Left colon (tissue), 2 donors: ENCODE measurements at places on chromosomes 4 and X. TPM values are rescaled to one million over a fixed set of nuclear protein-coding genes. Genes with fewer than 3 reads are reported as not detected.

- no peak for DNase-seq
Measured at GRCh38 chr4:59044286-59044900, 1934.2 kb upstream of the IGFBP7 start.

- DNase-seq, result no peak
Measured at GRCh38 chrX:67777148-67777547, 233.3 kb downstream of the AR start.

GRCh38 chrX:150450519-150451177, 87.5 kb downstream of the MAMLD1 start:
- DNase-seq, result no peak

- no peak for DNase-seq
Measured at GRCh38 chr4:73617256-73617655, 3.0 kb downstream of the RASSF6 start.

DNA sequence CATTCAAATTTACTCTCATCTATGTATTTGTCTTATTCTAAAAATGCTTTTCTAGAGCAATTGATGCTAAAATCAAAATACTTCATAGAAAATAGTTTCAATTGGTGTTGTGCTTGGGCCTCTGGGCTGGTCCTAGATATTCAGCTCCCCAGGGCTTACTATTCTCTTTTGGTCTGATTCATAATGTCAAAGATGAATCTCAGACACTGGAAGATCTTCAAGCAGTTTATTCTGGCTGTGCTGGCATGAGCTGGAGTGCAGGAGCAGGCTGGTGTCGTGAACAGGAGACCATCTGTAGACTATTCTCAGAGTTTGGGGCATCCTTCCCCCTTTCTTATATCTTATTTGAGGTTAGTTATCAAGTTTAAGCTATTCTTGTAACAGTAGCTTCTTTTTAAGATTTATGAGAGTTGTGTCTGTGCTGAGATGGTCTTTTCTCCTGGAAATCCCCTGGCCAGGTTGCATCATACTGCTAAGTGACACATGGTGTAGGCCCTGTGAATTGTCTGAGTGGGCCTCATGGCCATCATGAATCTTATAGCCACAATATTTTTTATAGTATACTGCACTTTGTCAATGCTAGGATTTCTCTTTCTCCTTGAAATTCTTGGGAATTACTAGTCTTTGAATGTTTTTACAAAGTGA, 1624.0 kb upstream of the IGFBP7 start:
- no peak for DNase-seq

DNA sequence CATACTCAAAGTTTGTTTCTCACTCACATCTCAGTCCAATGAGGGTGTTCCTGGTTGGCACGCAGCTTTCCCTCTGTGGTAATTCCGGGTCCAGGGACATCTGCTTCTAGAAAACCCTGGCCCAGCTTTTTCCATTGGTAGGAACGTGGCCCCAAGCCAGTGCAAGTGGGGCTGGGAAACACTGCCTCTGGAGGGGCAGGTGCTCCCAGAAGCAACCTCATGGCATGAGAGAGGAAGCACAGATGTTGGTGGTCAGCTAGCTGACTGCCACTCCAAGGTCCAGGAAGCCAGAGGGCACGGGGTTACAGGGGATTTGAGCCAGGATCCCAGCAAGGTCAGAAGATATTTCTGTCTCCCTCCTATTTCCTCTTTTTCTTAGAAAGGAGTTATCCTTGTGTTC, 47.5 kb downstream of the DCTD start:
- DNase-seq, result no peak

GRCh38 chr4:120611092-120611491, 311.4 kb downstream of the PRDM5 start:
- DNase-seq, result no peak

GRCh38 chr4:41751449-41752061, 3.0 kb upstream of the PHOX2B start:
- DNase-seq, result no peak

DNA sequence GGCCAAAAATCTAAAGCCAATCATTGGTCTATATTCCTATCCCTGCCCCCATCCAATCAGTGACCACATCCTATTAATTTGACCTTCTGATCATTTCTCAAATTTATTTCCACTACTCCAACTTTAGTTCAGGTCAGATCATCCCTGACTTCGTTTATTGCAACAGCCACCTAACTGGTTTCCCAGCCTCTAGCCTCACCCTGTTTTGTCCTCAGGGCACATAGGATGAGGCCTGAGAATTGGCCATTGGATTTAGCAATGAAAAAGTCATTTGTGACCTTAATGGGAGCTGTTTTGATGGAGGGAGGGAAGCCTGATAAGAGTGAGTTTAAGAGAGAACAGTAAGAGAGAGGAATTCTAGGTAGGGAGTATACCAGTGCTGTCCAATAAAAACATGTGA, 155.0 kb downstream of the AMMECR1 start:
- no peak for DNase-seq

DNA sequence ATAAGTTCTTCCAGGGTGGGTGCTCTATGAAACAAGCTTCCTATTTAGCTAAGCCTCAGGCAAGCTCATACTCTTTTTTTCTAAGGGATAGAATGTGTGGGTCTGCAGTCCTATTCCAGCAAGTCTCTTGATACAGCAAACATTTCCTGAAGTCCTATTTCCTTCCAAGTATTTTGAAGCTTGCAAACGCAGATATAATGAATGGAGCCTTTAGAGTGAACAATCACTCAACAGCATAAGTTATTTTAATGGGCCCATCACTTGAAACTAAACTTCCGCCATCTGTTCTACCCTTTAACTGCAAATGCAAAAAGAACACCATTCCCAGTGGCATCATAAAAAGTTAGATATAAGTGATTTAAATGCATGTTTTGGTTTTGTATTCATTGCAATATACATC, 108.3 kb upstream of the TAPT1 start:
- no peak for DNase-seq

- DNase-seq, result no peak
Measured at GRCh38 chr4:1714303-1715001, 2.3 kb upstream of the SLBP start.

HSFX4 gene
- not detected for total RNA-seq

CACNA1F gene
- total RNA-seq, result 2.0 TPM

ALAS2 gene
- not detected for total RNA-seq

TMEM150C gene
- total RNA-seq, result 1.8 TPM

PDHA2 gene
- not detected for total RNA-seq

TEC gene
- 3.1 TPM for total RNA-seq

ANKRD50 gene
- 9.4 TPM for total RNA-seq

SSX2 gene
- not detected for total RNA-seq

NAAA gene
- total RNA-seq, result 154 TPM
